ENCODE measurements at places on chromosomes 6 and 20.

GRCh38 chr20:23296841-23297701, 53.5 kb upstream of the NXT1 start:
- DNase-seq, result no peak

- DNase-seq, result no peak
Measured at GRCh38 chr6:127547904-127548649, 28.9 kb upstream of the C6orf58 start.

DNA sequence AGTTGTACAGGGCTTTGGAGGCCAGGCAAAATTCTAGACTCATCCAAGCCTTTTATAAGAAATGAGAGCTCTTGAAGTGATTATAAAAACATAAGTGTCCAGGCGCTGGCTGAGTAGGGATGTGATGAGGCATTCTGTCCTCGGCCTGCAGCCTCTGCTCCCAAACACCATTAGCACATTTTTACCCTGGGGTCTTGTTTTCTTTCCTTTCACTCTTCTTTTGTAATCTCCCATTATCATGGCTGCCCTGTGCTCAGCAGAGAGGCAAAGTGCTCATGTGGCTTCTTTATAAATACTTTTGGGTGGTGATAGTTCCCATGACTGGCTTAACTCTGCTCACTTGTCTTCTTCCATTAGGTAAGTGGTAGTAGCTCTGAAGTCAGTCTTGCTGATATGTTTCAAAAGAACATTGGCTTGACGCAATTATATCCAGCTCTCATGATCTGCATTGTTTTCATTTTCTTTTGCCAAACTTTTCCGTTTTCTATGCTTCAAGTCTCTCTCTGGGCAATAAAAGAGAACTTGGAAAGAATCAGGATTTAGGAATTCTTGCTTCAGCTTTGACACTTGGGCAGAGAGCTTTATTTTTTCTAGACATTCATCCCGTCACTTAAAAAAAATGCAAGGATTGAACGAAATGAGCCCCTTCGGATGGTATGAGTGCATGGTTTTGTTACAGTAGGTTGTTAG, 61.1 kb downstream of the CAP2 start:
- DNase-seq, result no peak

- no peak for DNase-seq
Measured at GRCh38 chr6:166257911-166258318, 50.3 kb downstream of the PRR18 start.

- no peak for DNase-seq
Measured at GRCh38 chr6:144443157-144443556, 158.0 kb downstream of the UTRN start.

- DNase-seq, result no peak
Measured at GRCh38 chr6:34926655-34927054, 37.6 kb downstream of the ANKS1A start.

DNA sequence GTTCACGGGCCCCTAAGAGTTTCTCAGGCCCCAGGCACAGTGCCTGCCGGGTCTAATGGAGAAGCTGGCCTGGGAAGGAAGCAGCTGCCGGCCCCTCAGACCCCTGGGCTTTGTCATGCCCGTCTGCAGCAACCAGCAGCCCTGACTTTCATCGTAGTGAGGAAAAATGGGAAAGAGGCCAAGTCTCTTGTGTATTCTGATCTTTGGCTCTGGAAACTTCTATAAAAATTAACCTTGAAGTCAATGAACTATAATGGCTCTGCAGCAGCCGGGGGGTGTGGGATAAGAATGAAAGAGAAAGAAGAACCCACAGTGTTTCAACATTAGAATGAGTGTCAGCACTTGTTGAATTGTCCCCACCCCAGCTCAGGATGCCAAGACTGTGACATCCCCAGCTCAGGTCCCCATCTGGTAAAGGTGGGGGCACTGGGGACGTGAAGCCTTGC, 12.9 kb downstream of the TGM2 start:
- peak; percentile 98 for DNase-seq

All from dermis microvascular lymphatic vessel endothelial cell (primary cell).